Neural progenitor cell (in vitro differentiated cells): ENCODE measurements at places on chromosomes 11 and 22.

GRCh38 chr22:50622723-50623327 lies 5.1 kb downstream of the ARSA start:
- DNase-seq = no peak

DNA sequence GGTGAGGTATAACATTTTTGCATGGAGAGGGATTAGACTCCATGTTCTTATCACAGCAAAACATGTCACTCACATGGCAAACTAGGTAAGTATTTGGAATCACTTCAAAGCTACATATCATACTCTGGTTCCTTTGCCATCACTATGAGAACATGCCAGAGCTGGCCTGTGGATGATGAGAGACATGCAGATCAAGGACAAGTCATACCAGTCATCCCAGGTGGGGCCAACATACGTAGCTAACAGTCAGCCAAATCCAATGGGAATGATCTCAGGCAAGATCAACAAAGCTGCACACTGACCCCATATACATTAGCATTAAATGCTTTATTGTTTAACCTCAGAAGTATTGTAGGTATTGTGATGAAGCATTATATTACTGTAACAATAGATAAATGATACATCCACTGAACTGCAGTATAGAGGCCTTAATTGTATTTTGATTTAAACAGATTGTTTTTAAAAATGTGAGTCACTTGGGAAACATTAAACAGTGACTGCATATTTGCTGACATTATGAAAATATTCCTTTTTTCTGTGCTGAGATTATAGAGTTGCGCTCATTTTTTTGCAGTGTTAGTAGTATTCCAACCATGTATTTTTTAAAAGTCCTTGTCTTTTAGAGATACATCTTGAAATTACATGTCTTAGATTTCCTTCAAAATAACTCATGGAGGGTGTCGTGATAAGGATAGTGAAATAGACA lies 37.3 kb upstream of the ARL14EP start:
- DNase-seq = no peak

DNA sequence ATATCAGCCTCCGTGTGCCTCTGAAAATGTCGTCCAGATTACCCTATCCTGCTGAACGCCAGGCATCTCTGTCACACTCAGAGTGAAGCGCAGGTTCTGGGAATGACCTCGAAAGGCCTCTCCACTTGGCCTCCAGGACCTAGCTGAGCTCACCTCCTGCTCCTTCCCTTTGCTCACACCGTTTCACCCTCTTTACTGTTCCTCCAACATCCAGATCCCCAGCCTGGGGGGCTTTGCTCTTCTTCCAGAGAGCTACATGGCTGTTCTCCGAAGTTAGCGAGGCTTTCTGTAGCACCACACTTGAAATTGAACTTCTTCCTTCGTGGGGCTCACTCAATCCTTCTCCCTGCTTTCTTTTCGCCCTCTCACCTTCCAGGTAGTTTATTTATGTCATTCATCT lies 27.9 kb downstream of the GLB1L2 start:
- no peak for DNase-seq

DNA sequence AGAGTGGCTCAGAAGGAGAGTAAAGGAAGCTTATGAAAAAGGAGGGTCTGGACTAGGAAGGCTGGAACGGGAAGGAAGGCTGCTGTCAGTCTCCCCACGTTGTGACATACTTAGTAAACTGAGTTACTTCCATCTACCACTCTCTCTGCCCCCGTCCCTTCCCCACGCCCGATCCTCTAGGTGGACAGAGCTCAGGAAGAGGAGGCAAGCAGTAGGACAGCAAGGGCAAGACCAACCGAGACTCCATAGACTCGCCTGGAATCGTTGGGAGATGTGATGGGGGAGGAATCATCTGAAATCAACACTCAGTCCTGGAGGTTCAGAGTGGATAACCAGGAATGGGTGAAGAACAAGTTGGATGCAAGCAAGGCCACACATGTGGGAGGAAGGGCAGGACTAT lies 240.7 kb downstream of the BUD13 start:
- DNase-seq = no peak

GRCh38 chr22:20247010-20247505 lies 21.1 kb downstream of the RTN4R start:
- DNase-seq = no peak

DNA sequence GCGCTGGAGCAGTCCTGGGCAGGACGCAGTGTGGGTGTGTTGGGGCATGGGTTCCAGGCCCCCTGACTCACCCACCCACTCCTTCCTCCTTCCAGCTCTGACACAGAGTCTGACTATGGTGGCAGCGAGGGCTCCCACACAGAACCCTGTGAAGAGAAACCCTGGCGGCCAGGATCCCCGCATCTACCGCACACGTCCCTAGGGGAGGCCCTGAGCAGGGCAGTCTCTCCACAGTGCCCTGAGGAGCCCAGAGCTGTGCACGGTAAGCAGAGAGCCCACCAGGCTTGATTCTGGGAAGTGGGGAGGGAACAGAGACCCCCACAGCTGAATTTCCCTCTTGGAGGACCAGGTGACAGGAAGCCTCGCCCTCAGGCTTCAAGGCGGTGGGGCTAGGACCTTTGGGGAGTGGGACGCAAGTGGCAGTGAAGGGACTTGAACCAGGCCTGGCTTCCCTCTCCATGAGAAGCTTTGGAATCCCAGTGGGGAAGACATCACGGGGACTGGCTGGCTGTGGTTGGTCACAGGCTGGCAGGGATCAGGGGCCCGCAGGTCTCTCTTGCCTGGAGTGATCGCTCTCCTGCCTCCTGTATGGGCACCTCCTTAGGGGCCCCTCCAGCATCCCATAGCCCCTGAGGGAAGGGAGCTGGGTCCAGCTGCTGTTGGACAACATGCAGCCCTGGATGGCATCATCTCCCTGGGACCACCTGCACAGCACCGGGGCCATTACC lies 96.4 kb upstream of the PARVA start:
- DNase-seq = no peak

- no peak for DNase-seq
Measured at GRCh38 chr11:110973401-110973980, 261.3 kb upstream of the ARHGAP20 start.

DNA sequence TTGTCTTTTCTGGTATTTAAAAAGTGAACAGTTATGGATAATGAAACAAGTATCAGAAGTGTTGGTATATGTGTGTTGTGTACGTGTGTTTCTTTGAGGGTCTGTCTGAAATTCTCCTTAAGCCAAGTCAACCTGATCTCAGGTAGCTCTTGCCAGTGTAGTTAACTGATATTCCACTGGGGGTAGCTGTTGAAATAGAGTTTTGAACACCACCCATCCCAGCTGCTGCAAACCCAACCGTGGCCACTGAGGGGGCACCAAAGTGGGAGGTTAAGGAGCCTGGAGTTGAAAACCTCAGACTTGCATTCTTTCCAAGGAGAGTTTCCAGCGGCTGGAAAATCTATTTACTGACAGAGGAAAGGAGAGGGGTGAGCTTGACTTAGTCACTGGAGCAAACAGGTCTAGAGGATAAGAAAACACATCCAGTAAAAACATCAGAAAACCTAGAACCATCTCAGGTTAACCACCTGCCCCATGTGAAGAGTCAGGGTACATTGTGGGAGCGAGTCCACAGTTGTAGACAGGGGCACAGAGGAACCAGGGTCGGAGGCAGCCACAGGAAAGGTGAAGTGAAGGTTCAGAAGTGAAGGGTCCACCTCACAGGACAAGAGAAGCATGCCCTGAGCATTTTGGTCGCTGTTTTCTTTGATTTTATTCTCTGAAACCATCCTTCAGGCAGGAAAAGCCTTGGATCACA lies 8.8 kb upstream of the CUL5 start:
- peak; percentile 85 for DNase-seq

DNA sequence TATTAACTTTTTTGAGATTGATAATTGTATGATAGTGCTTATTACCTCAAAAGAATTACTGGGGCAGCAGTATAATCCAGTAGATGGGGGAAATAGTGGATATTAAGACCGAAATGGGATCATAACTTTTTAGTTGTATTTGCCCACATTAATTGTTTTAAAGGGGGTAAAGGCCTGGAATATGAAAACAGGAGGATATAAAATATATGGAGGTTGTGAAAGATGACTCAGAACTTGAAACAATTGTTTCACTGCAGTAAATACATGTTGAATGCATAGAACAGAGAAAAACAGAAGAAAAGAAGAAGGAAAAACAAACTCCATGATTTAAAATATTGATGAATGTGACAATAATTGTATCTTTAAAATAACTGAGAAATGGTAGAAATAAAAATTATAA lies 94.1 kb upstream of the VPREB1 start:
- no peak for DNase-seq

DNA sequence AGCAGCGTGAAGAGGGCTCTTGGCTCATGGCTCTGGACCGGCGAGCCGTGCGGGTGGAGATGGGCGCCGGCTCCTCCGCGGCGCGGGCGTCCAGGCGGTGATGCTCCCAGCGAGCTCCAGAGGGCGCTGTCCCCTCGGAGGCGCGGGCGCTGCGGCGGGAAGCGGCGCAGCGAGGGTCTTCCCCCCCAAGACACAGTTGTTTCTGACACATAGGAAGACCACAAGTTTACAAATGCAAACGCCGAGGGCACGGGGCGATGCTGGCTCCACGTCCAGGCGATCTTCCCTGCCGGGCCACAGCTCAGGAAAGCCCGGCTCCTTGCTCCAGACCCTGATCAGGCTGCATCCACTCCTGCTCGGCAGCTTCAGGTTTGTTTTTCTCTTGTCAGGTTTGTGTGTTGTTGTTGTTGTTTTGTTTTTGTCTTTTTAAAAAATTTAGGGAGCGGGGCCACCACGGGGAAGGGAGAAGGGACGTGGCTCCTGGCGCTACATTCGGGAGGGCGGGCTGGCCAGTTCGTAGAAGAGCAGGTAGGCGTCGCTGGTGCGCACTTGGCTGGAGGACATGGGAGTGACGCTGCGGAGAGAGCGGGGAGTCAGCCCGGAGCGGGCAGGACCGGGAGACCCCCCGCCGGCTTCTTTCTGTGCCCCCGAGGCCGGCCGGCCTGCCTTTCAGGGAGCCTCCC lies 10.0 kb upstream of the MFRP start:
- DNase-seq = peak; percentile 94

DNA sequence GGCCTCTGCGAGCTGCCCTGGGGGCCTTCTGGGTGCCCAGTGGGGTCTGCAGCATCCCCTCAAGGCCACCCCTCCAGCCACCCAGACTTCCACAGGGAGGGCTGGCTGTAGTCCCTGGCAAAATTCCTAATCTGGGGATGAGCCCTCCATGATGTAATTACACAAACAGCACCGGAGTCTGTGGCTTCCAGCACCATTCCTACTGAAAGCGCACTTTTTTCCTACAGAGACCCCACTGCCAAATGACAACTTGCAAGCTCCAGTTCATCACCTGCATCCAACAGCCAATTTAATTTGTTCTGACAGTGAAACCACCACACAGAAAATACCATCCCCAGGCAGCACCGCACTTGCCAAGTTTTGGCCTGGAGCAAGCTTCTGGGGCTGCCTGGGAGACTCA lies 70.4 kb downstream of the TRMU start:
- no peak for DNase-seq

- DNase-seq = no peak
Measured at GRCh38 chr22:39953101-39953500, 7.1 kb upstream of the TMA7B start.

- DNase-seq = no peak
Measured at GRCh38 chr22:27385261-27385998, 416.1 kb downstream of the MN1 start.

- DNase-seq = no peak
Measured at GRCh38 chr11:1653541-1654387, 24.2 kb downstream of the KRTAP5-5 start.

DNA sequence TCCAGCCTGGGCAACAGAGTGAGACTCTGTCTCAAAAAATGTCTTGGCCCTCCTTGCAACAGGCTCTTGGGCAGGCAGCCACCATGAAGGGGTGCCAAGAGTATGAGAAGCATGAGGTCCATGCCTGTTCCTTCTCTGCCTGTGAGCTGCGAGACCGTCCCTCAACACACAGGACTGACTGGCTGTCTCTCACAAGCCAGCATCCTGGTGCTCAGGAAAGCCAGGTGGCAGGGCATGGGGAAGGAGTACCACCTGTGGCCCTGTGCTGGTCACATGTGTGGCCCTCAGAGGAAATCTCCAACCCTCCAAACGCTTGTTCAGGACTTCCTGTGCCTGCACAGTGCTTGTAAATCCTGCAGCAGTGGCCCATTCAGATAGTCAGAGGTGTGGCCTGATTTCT lies 83.2 kb downstream of the ATXN10 start:
- DNase-seq = no peak

- no peak for DNase-seq
Measured at GRCh38 chr22:46969491-46969890, 207.0 kb downstream of the TBC1D22A start.

DNA sequence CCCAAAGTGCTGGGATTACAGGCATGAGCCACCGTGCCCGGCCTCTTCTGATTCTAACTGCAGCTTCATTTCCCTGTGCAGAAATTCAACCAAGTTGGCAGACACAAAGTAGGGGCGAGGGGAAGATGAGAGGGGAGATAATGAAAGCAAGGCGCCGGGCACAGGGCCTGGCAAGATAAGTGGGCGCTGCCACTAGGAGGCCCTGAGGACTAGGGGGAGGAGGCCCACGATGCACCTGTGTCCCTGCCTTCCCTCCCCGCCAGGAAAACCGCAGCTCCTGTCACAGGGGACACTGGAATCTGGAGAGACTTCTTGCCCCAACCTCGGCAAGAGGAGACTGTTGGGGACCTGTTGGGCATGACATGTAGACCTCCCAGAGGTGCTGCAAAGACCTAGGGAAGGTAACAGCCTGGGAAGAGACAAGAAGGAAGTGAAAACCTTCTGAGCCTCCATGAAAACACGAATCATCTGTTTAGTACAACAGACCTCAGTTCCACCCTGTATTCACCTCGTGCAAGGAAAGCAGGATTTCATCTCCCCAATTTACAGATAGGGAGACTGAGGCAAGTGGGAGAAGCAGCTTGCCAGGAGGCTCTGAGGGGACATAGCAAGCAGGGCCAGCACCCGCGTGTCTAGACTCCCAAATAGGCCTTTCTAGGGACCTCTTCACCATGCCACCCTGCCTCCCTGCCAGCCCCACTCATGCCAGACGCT lies 3.1 kb upstream of the LGALS1 start:
- DNase-seq = no peak

DNA sequence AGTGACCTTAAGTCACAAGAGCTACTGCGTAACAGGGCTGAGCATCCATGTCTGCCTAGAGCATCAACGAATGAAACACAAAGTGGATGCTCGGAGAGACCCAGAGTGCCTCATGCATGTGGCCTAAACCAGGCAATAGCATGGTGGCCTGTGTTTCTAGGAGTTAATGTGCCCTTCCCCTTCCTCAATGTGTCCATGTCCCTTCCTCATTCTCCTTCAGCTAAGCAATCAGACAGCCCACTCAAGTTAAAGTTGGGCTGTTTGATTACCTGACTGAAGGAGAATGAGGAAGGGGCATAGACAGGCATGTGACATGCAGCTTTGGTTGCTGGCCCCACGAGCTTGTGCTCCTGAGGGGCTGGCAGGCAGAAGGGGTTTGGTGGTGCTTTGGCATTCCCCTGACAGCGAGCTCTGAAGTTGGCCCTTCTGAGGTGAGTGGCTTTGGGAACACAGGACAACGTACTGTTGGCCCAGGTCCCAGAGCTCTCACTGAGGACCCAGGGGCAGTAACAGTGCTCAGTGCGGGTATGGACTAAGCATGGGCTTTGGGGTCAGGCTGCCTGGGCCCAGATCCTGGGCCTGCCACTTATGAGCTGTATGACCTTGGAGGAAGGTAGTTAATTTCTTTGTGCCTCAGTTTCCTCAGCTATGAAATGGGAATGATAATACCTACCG lies 46.7 kb downstream of the IRAG1 start:
- DNase-seq = no peak
